C1 segment of cervical spinal cord (tissue), 14 donors: ENCODE measurements at places on chromosomes 3 and 15.

GRCh38 chr3:131370935-131371687, 10.5 kb upstream of the NUDT16 start:
- DNase-seq = no peak

DNA sequence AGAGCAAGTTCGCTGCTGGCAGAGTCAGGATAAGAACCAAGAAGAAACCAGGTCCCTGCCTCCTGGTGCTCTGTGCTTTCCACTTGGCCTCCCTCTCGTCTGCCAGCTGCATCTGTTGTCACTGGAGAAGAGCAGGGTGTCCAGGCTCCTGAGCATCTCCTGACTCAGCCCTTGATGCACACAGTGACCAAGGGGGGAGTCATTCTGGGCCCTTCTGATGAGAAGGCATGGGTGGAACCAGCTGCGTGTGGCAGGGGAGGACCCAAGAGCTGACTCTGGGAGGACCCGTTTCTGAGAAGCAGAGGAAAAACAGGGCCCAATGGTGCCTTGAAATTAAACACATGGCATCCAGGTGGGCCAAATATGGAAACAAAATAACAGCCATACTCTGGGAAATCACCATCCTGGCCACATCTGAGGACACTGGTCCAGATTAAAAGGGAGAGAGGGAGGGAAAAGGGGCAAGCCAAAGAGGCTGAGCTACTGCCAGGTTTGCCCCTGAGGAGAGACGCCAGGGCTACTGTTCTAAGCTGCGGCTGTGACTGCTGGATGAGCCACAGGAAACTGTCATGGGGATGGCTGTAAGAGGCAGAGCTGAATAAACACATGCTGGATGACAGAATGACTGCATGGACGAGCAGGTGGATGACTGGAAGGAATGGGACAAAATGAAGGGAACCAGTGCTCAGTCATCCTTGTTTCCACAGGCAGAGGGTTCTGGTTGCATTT, 58.1 kb upstream of the CA12 start:
- no peak for DNase-seq

- DNase-seq = no peak
These were observed 5.3 kb upstream of the SPRED1 start for GRCh38 chr15:38247336-38247735.

GRCh38 chr3:2770451-2770850, 339.7 kb downstream of the IL5RA start:
- DNase-seq = no peak

DNA sequence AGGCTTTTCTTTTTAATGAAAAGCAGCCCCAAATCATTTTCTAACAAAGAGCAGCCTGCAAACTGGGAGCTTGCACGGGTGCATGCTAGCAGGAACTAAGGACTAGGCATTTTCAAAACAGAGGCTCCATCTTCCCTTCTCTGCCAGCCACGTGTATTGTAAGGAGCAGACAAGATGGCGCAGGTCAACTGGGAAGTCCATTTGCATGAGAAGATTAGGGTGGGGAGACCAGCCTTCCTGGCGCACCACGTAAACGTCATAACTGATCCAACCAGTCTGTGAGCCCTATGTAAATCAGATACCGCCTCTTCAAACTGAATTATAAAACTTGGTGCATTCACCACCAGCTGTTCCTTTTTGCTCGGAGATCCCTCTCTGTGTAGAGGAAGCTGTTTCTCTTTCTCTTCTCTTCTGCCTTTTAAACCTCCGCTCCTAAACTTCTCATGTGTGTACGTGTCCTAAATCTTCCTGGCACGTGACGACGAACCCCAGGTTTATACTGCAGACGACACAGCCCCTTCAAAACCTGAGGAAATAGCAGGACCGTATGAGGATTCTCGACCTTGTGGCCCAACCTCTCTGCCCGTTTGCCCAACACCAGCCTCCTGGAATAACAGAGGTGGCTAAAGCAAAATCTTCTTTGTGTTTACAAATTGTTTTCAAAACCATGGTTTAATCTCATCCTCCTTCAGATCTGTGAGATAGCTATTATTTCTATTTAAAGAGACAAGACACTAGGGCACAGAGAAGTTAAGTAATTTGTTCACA, 26.4 kb upstream of the SLC30A4 start:
- DNase-seq = no peak

DNA sequence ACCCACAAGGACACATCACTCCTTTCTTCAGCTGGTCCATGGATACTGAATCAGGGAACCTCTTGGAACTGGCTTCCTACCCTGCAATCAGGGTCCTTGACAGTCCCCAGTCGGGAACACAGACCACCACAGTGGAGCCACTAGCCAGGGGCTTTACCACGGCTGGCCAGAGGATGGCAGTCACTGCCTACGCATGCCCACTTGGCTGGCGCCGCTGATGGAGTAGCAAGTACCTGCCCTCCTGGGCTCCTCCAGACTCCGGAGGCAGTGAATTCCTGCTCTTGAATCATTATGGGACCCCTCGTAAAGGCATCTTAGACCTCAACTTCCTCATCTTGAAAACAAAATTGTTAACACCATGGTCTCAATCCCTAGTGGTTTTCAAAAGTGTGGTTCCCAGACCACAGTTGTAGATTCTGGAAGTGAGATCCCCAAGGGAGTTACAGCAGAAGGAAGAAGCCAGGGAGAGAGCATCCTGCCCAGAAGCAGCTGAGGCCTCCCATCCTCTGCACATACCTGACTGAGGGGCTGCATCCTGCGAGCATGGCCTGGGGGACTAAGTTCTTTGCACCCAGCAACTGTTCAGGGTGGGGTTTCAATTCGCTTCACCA, 9.1 kb upstream of the SKIC8 start:
- peak; percentile 54 for DNase-seq

DNA sequence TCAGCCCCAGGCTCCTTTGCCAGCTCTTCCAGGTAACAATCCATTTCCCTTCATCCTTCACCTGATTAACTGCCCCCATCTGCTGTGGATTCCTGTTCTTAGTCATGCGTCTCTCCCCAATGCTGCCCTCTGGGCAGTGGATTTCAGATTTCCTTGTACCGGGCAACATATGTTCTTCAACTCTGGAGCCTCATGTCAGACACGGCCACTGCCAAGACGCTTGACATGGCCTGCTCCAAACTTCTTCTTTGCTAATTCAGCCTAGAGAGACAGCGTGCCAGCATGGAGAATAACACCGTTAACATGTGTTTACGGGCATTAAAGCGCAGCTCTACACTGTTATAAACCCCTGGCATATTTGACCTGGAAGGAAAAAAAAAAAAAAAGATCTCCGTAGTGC, 1035.1 kb upstream of the NR2F2 start:
- no peak for DNase-seq

DNA sequence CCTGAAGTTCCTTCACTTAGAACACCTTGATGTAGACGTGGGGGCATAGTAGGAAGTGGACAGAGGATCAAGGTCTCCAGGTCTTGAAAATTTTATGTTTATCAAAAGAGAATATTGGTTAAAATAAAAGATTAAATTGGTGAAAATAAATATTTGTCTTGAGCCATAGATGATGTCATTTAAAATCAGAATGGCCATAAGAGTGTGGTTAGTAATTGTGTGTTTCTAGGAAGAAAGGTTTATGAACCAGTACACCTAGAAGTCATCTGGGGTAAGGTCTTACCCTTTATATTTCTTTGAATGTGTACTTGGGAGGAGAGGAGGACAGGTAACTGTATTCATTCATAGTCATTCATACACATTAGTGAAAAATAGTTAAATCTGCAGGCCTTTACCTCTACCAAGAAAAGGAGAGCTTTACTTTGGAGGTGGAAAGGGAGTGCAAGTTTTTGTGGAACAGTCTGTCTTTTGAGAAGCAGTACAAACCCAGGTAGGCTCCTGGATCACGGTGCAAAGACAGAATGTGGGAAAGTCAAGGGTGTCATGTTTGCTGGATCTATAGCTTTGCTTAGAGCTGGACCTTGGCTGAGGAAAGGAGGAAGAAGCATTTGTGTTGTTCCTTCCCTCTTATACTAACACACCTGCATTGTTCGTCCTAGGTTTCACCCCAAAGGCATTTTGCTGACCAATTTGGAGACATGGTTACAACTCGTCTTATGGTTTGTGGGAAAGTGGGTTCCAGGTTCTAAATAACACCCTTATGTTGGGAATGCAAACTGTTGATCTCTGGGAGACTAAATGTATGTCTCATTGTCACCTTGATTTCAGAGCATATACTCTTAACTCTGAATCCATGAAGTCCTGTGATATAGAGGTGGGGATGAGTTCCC, 6.2 kb downstream of the SCAANT1 start:
- no peak for DNase-seq

DNA sequence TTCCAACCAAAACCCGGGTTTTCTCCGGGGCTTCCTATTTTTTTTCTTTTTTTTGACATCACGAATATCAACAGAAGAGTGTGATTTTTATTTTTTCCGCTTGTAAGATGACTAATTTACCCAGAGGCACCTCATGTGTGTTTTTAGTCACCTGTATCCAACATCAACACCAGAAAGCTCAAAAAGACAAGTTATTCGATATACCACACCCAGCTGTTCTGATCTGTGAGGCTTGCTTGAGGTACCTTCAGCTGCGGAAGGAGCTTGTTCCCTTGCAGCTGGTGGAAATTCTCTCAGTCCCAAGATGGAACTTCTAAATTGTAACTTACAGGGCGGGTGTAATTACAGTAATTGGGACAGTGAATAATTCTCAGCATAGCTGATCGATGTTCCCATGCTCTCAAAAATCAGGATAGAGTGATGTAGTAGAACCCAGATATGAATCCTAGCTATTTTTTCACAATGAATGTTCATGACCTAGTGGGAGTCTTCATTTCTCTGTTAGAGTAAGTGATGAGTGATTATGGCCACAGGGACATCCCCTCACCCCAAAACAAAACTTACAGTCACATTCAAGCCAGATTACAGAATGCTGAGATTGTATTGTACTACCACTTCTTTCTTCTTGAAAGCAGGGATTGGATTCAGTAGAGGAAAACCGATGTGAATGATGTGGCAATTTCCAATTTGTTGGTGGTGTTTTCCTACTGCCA, 232.1 kb downstream of the AGBL1 start:
- no peak for DNase-seq

DNA sequence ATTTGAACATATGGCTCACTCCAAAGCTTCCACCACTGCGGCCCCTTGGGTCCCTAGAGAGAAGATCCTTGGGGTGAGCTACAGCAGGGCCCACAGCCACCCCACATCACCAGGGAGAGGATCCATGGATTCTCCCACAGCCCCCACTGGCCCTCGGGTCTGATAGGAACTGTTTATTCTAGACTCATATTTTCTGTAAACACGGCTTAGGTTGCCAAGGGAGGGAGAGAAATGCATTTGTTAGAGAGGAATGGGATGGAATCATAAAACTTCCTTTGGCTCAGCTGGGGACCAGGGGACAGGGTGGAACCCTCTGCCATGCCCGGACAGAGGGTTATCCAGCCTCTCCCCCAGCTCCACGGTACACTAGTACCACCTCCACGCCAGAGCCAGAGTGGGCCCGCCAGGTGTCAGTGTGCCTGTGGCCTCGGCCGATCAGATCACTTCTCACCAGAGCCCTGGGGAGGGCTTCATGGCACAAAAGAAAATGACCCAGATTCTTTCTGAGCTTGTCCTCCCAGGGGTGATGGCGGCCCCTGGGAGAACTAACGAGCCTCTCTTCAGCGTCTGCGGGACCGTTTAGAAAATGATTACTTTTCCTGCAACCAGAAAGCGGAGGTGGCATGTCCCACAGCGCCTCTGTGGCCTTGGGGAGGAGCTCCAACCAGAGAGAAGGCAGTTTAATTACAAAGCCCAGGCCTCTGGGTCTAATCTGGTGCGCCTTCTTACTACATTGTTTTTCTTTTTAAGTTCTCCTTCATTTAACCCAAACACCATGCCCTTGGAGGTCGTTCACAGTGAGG, 33.7 kb downstream of the ADCY5 start:
- no peak for DNase-seq

DNA sequence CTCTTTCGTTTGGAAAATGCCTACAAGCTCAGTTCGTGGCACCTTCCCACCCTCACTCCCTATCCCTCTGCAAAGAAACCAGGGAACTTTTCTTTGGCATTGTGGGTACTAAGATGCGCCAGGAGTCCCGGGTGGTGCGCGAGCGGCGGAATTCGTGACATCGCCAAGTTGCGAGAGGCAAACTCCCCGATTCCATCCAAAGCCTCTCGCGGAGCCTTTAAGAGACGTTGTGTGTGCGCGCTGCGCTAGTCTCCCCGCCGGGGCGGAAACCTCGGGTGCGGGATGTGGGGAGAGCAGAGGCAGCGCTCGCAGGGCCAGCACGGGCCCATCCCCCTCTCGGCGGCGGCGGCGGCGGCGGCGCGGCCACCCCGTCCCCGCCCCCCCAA, 443 bp upstream of the NR2F2 start:
- DNase-seq = peak; percentile 66

DNA sequence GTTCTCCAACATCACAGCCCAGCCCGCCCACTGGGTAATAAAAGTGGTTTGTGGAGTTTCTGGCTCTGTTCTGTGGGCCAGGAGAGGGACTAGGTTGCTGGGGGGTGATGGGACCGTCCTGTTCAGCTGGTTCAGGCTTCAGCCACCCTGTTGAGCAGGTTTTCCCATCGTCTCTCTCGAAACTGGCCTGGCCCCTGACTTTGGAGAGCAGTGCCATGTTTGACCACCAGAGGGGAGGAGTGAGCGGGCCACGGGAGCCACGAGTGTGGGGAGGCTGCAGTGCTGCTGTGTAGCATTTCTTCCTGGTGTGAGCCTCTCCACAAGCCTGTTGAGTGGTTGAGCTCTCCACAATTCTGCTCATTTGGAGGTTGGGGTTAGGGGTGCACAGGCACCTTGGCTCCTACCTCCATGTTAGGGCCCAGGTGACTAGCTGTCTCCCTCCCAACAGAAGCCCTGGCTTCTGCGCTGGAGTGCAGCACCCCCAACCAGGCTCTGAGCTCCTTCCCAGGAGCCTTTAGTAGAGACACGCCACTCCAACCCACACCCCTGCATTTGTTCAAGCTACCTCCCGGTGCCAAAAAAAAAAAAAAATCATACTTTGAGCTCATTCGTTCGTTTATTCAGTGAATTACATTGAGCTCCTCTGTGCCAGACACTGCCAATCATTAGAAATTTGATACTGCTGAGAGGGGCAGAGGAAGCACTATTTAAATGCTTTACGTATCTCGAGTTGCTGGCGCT, 13.9 kb downstream of the SPINT1 start:
- peak; percentile 59 for DNase-seq

- DNase-seq = no peak
These were observed 2.1 kb upstream of the CCDC33 start for GRCh38 chr15:74233851-74234597.

- no peak for DNase-seq
These were observed 302.1 kb downstream of the TLE3 start for GRCh38 chr15:69795601-69796000.

GRCh38 chr3:113261063-113261625, 49.8 kb downstream of the BOC start:
- no peak for DNase-seq

GRCh38 chr15:40650479-40650878, 44.5 kb upstream of the RAD51 start:
- no peak for DNase-seq

GRCh38 chr15:74775894-74776293, 6.0 kb upstream of the CSK start:
- DNase-seq = no peak

- DNase-seq = no peak
These were observed 84.0 kb downstream of the MINAR1 start for GRCh38 chr15:79516155-79516554.
